ENCODE measurements at places on chromosomes 3 and 15. TPM values are rescaled to one million over a fixed set of nuclear protein-coding genes. Genes with fewer than 3 reads are reported as not detected.
A peak's percentile ranks its signal among the peaks of the same experiment; 100 is the strongest.

GOLGA8S gene
- total RNA-seq = 0.35 TPM

GALNT15 gene
- total RNA-seq = not detected

GRCh38 chr15:94547711-94548110 is 316.4 kb downstream of the MCTP2 start:
- DNase-seq = no peak
- H3K27me3 ChIP-seq = no peaks in the 10 kb centered on the region
- no peak overlapping the region for H3K4me3 ChIP-seq
- H3K27ac ChIP-seq = no peak overlapping the region

DNA sequence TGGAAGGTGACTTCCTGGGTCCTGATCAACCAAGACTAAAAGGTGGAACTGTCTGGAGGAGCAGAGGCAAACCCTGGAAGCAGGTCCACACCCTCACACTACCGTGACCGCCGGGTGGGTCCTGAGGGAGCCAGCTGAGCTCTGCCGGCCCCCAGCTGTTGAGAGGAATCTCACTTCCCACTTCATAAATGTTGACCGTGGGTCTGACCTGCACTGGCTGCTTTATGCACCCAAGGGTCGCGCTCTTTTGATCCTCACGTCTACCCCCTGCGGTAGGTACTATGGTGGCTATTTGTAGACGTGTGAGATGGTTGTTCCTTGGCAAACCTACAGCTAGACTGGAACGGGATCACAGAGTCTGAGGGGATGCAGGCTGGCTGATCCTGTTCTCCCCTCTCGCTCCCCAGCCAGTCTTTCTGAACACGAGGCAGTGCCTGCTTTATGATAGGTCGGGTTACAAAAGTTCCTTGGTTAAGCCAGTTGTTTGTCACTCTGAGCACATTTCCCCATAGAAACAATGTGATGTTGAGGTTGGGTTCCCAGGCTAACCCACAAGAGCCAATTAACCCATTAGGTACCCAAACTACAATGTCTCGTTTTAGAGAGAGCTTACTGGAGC is 113.0 kb upstream of the ETV5 start:
- no peak overlapping the region for H3K4me3 ChIP-seq
- no peak for DNase-seq
- no peaks in the 10 kb centered on the region for H3K4me1 ChIP-seq
- no peak overlapping the region for H3K27ac ChIP-seq

DNA sequence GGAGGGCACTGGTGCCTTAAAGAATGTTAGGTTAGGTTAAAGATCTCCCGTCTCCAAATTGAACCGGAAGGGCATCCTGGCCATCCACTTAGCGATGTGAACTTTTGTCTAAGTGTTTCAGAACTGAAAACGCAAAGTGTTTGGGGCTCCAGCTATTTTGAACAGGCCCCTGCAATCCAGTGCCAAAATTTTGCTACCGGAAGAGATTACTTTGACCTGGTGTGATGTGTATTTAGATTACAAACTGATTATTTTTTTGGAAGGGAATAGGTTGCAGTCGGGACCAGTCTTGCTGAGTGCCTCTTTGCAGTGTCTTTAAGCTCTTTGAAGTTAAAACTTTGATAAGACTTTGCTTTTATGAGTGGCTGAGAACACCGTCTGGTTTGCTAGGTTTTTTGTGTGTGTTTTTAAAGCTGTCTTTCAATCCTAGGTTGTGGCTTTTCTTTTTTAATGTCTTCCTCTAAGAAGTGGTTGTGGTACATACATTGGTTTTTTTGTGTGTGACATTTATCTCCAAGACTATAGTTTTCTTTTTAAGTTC is 179.6 kb downstream of the OR4M2 start:
- no peak for DNase-seq
- H3K27ac ChIP-seq = no peak overlapping the region
- peaks cover 52% of the 10 kb centered on the region for H3K4me1 ChIP-seq
- no peaks in the 10 kb centered on the region for H3K27me3 ChIP-seq
- H3K36me3 ChIP-seq = no peaks in the 10 kb centered on the region

- DNase-seq = peak; percentile 94
- H3K27me3 ChIP-seq = no peaks in the 10 kb centered on the region
- H3K36me3 ChIP-seq = no peaks in the 10 kb centered on the region
- peak overlapping the region; percentile 55 for H3K4me3 ChIP-seq
- H3K4me1 ChIP-seq = peaks cover 97% of the 10 kb centered on the region
Observed at GRCh38 chr3:14431917-14432834, 29.8 kb downstream of the SLC6A6 start.

DNA sequence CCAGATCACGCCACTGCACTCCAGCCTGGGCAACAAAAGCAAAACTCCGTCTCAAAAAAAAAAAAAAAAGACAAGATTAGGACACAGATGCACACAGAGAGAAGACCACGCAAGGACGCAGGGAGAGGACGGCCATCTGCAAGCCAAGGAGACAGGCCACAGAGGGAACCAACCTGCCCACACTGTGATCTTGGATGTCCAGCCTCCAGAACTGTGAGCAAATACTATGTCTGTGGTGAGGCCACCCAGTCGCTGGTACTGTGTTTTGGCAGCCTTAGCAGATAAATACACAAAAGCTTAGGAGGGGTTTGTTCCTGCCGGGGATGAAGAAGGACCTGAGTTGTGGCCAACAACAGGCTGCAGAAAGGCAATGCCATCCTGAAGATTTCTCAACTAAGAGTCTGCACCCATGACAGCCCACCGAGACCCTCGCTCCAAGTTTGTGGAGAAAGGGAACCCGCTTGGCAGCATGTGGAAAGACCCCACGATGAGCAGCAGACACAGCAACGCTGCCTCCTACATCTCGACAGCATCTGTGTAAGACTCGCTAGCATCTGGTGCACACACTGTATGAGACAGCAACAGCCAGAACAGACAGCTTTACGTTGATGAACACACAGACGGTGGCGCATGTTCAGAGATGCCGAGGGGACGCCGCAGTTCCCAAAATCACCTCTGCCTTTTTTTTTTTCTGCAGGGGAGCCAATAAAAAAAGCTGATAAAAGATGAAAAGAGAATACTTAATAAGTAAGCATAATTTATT is 13.7 kb downstream of the CYFIP1 start:
- no peaks in the 10 kb centered on the region for H3K36me3 ChIP-seq
- H3K27me3 ChIP-seq = no peaks in the 10 kb centered on the region
- H3K27ac ChIP-seq = no peak overlapping the region
- DNase-seq = no peak
- no peak overlapping the region for H3K4me3 ChIP-seq

- H3K27ac ChIP-seq = no peak overlapping the region
- no peaks in the 10 kb centered on the region for H3K4me1 ChIP-seq
- no peaks in the 10 kb centered on the region for H3K36me3 ChIP-seq
Observed at GRCh38 chr15:34271493-34271892, 46.7 kb downstream of the EMC4 start.

DNA sequence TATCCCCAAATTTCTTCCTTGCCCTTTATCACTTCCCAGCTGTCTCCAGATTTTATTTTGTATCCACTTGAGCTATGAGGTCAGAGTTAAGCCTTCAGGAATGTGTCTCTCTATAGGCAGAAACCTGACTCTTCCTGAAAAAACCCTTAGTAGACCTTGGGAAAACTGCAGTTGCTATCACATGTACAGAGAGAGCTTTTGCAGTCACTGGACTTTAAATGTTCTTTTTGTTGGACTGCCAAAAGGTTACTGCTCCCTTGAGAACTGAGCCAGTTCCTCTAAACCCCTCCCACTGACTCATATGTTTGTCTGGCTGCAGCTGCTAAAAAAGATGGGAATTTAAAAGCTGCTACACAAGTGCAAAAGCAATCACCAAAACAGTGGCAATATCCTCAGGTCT is 169.1 kb upstream of the CCDC54 start:
- no peak overlapping the region for H3K27ac ChIP-seq
- no peaks in the 10 kb centered on the region for H3K36me3 ChIP-seq
- H3K4me1 ChIP-seq = no peaks in the 10 kb centered on the region
- DNase-seq = no peak
- no peak overlapping the region for H3K4me3 ChIP-seq

C3orf52 gene
- total RNA-seq = 2.0 TPM

DNA sequence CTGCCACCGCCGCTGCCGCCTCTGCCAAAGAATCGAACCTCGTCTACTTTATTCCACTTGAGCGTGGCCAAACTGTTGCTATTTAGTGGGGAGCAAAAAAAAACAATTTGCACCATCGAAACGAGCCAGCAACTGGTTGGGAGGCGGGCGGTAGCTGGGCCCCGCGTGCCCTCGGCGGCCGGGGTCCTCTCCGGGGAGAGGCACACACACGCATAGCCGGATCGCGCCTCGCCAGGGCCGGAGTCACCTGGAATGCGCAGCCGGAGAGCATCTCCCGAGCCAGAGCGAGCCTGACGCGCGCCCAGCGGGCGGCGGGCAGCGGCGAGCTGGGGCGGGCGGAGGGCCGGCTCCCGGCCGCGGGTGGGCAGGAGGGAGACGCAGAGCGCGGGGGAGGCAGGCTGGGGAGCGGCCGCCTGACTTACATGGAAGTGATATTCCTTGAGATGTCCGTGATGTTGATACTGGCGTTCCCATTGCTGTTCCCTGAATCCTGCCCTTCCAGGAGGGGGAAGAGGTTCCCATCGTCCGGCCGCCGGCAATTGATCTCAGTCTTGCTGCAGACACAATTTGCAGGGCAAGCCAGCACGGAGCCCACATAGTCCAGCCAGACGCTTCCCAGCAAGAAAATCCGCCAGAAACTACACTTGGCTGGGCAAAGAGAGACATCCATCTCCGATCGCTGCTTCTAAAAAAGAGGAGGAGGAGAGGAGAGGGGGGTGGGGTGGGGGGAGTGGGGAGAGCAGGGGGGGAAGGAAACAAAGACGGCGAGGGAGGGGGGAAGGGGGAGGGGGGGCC is 858 bp downstream of the NTRK3 start:
- DNase-seq = no peak
- H3K27me3 ChIP-seq = peaks cover 6% of the 10 kb centered on the region
- peaks cover 12% of the 10 kb centered on the region for H3K4me1 ChIP-seq
- no peak overlapping the region for H3K4me3 ChIP-seq
- H3K36me3 ChIP-seq = no peaks in the 10 kb centered on the region
- no peak overlapping the region for H3K27ac ChIP-seq

GRCh38 chr3:117540597-117540996 is 831.0 kb downstream of the TUSC7 start:
- no peak overlapping the region for H3K4me3 ChIP-seq
- no peaks in the 10 kb centered on the region for H3K27me3 ChIP-seq
- no peak overlapping the region for H3K27ac ChIP-seq
- no peak for DNase-seq
- H3K36me3 ChIP-seq = no peaks in the 10 kb centered on the region

DNA sequence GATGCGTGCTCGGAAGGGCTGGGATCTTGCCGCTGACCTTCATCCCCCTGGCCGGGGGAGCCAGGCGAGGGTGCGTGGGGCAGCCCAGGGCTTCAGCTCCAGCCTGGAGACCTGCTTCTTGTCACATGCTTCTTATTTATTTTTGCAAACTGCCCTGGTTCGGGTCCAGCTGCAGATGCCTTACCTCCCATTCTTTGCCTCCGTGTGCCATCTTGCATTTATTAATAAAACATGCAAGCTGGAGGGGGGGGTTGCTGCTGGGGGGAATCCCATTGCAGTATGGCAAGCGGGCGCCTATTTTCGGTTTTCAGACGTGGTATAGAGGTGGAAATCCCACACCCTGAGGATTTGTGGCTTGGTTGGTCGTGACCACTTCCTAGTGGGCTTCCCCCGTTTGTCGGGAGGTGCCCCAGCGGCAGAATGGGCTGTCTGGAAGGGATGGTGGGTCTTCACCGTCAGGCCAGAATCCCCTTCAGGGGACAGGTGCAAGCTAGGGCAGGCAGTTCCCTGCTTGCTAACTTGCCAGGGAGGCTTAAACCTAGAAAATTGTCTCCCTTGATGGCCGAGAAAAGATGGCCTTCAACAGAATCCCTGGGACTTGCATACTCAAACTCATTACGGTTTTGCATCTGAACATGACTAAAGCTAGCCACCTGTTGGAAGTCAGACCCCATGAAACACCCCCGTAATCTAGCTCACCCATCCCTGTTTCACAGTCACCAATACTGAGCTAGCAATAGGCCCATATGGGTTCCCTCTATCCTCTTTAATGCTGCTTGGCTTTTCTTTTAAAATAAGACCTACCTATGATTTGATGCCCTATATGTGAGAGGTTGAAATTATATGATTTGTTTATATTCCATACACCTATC is 569 bp downstream of the TMEM266 start:
- H3K4me1 ChIP-seq = peaks cover 25% of the 10 kb centered on the region
- H3K27me3 ChIP-seq = peaks cover 32% of the 10 kb centered on the region
- H3K4me3 ChIP-seq = peak overlapping the region; percentile 34
- peak; percentile 17 for DNase-seq
- no peaks in the 10 kb centered on the region for H3K36me3 ChIP-seq
- no peak overlapping the region for H3K27ac ChIP-seq

FYCO1 gene
- 43.3 TPM for total RNA-seq

- H3K27ac ChIP-seq = no peak overlapping the region
- H3K4me3 ChIP-seq = no peak overlapping the region
- no peaks in the 10 kb centered on the region for H3K4me1 ChIP-seq
- H3K36me3 ChIP-seq = no peaks in the 10 kb centered on the region
Observed at GRCh38 chr3:125431912-125432790, 57.0 kb upstream of the ZNF148 start.

- no peaks in the 10 kb centered on the region for H3K36me3 ChIP-seq
- H3K4me3 ChIP-seq = no peak overlapping the region
- no peak for DNase-seq
- H3K4me1 ChIP-seq = peaks cover 13% of the 10 kb centered on the region
- peaks cover 3% of the 10 kb centered on the region for H3K27me3 ChIP-seq
Observed at GRCh38 chr3:159914426-159914825, 74.2 kb upstream of the IL12A start.

GRCh38 chr3:152860736-152861135 is 25.8 kb downstream of the P2RY1 start:
- H3K4me3 ChIP-seq = no peak overlapping the region
- no peaks in the 10 kb centered on the region for H3K27me3 ChIP-seq
- DNase-seq = no peak

DNA sequence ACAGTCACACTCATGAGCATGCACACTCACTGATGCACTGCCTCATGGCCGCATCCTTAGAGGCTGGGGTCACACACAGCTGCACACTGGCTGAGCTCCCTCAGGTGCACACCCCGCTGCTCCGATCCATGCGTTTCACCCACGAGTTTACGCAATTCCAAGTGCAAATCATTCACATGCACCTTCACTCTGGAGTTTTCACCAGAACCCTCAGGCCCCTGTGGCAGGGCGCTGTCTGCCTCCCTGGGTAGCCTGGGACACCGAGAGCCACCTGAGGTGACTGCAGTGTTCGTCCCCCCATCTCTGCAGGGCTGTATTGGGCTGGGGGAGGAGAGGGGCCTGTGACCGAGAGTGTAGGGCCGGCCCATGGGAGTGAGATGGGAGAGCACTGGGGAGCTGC is 134.8 kb downstream of the FBLN2 start:
- H3K27me3 ChIP-seq = no peaks in the 10 kb centered on the region
- no peaks in the 10 kb centered on the region for H3K4me1 ChIP-seq
- DNase-seq = no peak

C3orf49 gene
- not detected for total RNA-seq

UBAP1L gene
- 16.6 TPM for total RNA-seq

TRIM59 gene
- total RNA-seq = 28.3 TPM

DNA sequence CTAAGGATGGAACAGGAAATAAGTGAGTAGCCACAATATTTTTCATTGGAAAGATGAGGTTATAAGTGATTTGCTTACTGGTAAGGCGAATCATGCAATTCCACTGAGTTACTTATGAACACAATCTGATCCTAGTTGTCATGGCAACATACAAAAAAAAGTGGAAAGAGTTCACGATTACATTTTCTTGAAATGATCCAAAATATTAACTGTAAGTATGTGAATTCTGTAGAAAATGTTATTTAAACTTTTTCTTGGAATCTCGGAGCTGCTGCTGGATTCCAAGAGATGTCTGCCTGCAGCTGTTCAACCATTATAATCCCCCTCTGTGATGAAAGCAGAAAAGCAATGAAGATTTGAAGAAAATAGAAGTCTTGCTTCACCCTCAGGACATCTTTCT is 120.5 kb downstream of the KBTBD8 start:
- DNase-seq = no peak
- H3K36me3 ChIP-seq = no peaks in the 10 kb centered on the region
- no peak overlapping the region for H3K27ac ChIP-seq
- no peaks in the 10 kb centered on the region for H3K27me3 ChIP-seq
- H3K4me3 ChIP-seq = no peak overlapping the region
- no peaks in the 10 kb centered on the region for H3K4me1 ChIP-seq
